ENCODE measurements at places on chromosomes 1 and 21. TPM values are rescaled to one million over a fixed set of nuclear protein-coding genes. Genes with fewer than 3 reads are reported as not detected.

Gene UQCRH
- total RNA-seq: 261 TPM

Gene BARHL2
- not detected for total RNA-seq

Gene ACKR1
- not detected for total RNA-seq

Gene CD1E
- total RNA-seq: not detected

Gene SPRR5
- not detected for total RNA-seq

Gene CYP4A11
- total RNA-seq: not detected

Gene PCP4
- not detected for total RNA-seq
